ENCODE measurements at places on chromosomes 7 and 10. TPM values are rescaled to one million over a fixed set of nuclear protein-coding genes. Genes with fewer than 3 reads are reported as not detected.

Gene FFAR4
- not detected for total RNA-seq

Gene CALHM1
- total RNA-seq, result not detected

Gene SLK
- 57.8 TPM for total RNA-seq

Gene PNLIPRP2
- not detected for total RNA-seq

Gene MRC1
- total RNA-seq, result 144 TPM

Gene JAKMIP3
- total RNA-seq, result 1.0 TPM

Gene MMP21
- not detected for total RNA-seq

Gene KIAA1549
- total RNA-seq, result 2.1 TPM

Gene LGI1
- not detected for total RNA-seq

Gene UTF1
- total RNA-seq, result not detected

Gene RPEL1
- not detected for total RNA-seq

Gene LBX1
- total RNA-seq, result not detected

Gene ACHE
- 0.60 TPM for total RNA-seq

Gene CPXM2
- 2.6 TPM for total RNA-seq

Gene NEURL1
- 0.21 TPM for total RNA-seq

Gene PON3
- 0.64 TPM for total RNA-seq

Gene VWA2
- not detected for total RNA-seq

Gene ADIRF
- 37.9 TPM for total RNA-seq

Gene PUS7
- 4.6 TPM for total RNA-seq

Gene LEP
- total RNA-seq, result not detected

Gene AGFG2
- total RNA-seq, result 33.9 TPM

Gene IKZF1
- 2.4 TPM for total RNA-seq

Gene CYP3A7
- total RNA-seq, result not detected

Gene SLC18A2
- 0.06 TPM for total RNA-seq

Gene ZNF3
- 14.3 TPM for total RNA-seq

Gene ICA1
- total RNA-seq, result 61.9 TPM

Gene IFRD1
- total RNA-seq, result 20.7 TPM

Gene ANAPC16
- 237 TPM for total RNA-seq

All from heart left ventricle (tissue), 16 donors.